Endodermal cell (in vitro differentiated cells): ENCODE measurements at places on chromosomes 12 and 14. TPM values are rescaled to one million over a fixed set of nuclear protein-coding genes. Genes with fewer than 3 reads are reported as not detected.

The LHX5 gene
- total RNA-seq: not detected in 2 replicates

The EIF2B1 gene
- total RNA-seq: 44.4 and 45.8 TPM in 2 replicates

The NEDD8 gene
- 210 and 213 TPM in 2 replicates for total RNA-seq

The AMDHD1 gene
- total RNA-seq: 0.49 to 0.71 TPM (median 0.65 TPM) in 3 replicates

The TMEM253 gene
- total RNA-seq: 0.49 to 0.99 TPM (median 0.50 TPM) in 3 replicates

The SLC5A8 gene
- not detected in 2 replicates for total RNA-seq

The USP30 gene
- 10.8 to 13.8 TPM (median 12.0 TPM) in 3 replicates for total RNA-seq

The RFX4 gene
- 0.09 TPM in 1 of 3 replicates, not detected in the others for total RNA-seq

The HOXC4 gene
- total RNA-seq: not detected in 2 replicates

The TC2N gene
- total RNA-seq: 17.3 and 18.2 TPM in 2 replicates

The RTN1 gene
- 3.5 and 5.5 TPM in 2 replicates for total RNA-seq

The SNX6 gene
- total RNA-seq: 68.8 and 69.6 TPM in 2 replicates

The PLEKHG7 gene
- total RNA-seq: not detected in 2 replicates

The FLRT2 gene
- 33.7 to 42.3 TPM (median 36.4 TPM) in 3 replicates for total RNA-seq

The MUCL1 gene
- total RNA-seq: not detected in 2 replicates

The KCNH3 gene
- 1.5 and 1.8 TPM in 2 replicates for total RNA-seq

The DNAH10 gene
- 0.54 and 0.64 TPM in 2 replicates for total RNA-seq

The NRXN3 gene
- 16.8 and 20.9 TPM in 2 replicates for total RNA-seq

The AQP2 gene
- total RNA-seq: not detected in 2 replicates

The LALBA gene
- total RNA-seq: not detected in 3 replicates

The IL22 gene
- not detected in 3 replicates for total RNA-seq

The DYNLL1 gene
- total RNA-seq: 424 and 433 TPM in 2 replicates

The SOAT2 gene
- 0.29 and 0.46 TPM in 2 replicates for total RNA-seq

The TSPAN19 gene
- total RNA-seq: not detected in 2 replicates

The SLC35F4 gene
- not detected in 2 replicates for total RNA-seq

The KRT81 gene
- not detected in 3 replicates for total RNA-seq

The CDCA3 gene
- 26.2 to 53.9 TPM (median 53.1 TPM) in 3 replicates for total RNA-seq

The A2M gene
- total RNA-seq: not detected in 2 replicates

The LAG3 gene
- 0.63 to 1.9 TPM (median 1.2 TPM) in 3 replicates for total RNA-seq

The BIN2 gene
- 0.13 TPM in 1 of 3 replicates, not detected in the others for total RNA-seq

The ALDH1L2 gene
- 0.22 and 0.23 TPM in 2 replicates for total RNA-seq

The SIX6 gene
- not detected in 3 replicates for total RNA-seq

The NOS1 gene
- total RNA-seq: 0.68 and 0.88 TPM in 2 replicates

The PRICKLE1 gene
- 7.2 to 8.3 TPM (median 7.9 TPM) in 3 replicates for total RNA-seq

The TAS2R30 gene
- 1.8 to 3.0 TPM (median 2.1 TPM) in 3 replicates for total RNA-seq

The FSCB gene
- 0.09 TPM in 1 of 2 replicates, not detected in the other for total RNA-seq
